Left renal pelvis (tissue), 4 donors: ENCODE measurements at places on chromosomes 16 and 17.

GRCh38 chr17:39704821-39705551 is 5.1 kb downstream of the ERBB2 start:
- DNase-seq, result no peak

DNA sequence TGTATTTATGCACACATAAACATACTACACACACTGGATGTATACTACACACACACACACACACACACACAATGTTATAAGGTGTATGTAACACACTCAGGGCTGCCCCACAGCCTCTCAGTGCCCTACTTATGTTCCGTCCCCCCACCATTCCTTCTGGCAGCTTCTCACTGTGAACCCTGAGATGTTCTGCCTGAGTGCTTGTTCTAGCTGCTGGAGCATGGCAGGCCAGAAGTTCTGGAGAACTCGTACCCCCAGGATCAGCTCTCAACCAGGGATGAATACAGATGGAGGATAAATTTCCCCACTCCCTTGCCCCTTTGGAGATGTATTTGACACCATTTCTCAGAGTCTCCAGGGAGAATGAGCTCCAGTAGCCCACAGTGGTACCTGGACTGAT is 76.4 kb downstream of the CDH13 start:
- DNase-seq, result no peak

GRCh38 chr17:60628252-60628889 is 28.4 kb downstream of the PPM1D start:
- no peak for DNase-seq

- DNase-seq, result no peak
Measured at GRCh38 chr16:26749072-26749471, 317.7 kb upstream of the C16orf82 start.

DNA sequence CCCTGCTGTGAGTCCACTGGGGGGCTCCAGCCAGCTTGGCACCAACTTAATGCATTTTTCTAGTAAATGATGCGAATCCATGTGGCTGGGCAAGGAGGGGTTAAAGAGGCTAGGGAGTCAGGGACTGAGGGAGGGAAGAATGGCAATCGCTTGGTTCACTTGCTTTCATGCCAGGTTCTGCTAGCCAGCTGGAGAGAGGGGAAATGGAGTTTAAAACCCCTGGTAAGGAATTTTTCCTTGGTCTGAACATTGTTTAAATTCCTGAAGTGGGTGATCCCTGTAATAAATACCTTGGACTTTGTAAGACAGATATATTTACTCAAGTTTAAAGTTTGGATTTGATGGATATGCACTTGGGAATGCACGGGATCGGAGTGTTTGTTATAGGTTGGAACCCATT is 22.8 kb downstream of the ANKFN1 start:
- peak; percentile 24 for DNase-seq
